Type B pancreatic cell (in vitro differentiated cells): ENCODE measurements at places on chromosomes 16 and 17.

- DNase-seq, result no peak
Measured at GRCh38 chr17:17833658-17834357, 3.0 kb downstream of the SREBF1 start.

DNA sequence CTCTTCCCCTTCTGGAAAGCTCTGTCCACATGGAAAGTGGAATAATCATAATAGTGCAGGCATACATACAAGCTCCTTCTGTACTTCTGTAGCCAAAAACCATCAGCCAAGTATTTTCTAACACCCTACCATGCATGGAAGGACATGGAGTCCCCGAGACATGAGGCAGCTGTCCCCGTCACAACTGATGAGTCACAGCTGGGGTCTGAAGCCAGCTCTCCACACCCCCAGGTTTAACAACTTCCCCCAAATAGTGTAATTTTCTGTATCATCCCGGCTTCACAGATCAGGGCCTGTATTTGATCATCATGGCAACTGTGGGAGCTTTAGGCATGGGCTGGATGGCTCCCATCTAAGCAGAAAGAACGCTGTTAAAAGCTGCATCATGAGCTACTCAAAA is 16.6 kb downstream of the C16orf96 start:
- no peak for DNase-seq

- DNase-seq, result no peak
Measured at GRCh38 chr17:44321246-44322120, 3.1 kb downstream of the SLC25A39 start.

- no peak for DNase-seq
Measured at GRCh38 chr16:81708266-81709015, 70.7 kb upstream of the PLCG2 start.

DNA sequence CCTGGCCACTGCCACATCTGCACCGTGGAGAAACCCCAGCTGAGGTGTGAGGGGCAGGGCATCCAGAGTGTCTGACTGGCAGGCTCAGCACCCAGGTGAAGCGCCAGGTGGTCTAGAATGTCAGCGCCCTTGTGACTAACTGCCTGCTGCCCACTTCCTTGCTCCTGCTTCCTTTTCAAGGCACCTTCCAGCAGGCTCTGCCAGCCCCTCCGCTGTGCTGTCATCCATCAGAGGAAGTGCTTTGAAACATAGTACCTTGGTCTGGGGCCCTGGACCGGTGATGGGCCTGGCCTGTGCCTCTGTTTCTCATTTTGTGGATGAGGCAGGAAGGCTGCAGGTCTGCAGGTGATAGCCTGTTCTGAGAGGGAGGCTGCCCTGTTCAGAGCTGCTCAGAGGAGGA is 5.5 kb downstream of the SPNS2 start:
- DNase-seq, result no peak

DNA sequence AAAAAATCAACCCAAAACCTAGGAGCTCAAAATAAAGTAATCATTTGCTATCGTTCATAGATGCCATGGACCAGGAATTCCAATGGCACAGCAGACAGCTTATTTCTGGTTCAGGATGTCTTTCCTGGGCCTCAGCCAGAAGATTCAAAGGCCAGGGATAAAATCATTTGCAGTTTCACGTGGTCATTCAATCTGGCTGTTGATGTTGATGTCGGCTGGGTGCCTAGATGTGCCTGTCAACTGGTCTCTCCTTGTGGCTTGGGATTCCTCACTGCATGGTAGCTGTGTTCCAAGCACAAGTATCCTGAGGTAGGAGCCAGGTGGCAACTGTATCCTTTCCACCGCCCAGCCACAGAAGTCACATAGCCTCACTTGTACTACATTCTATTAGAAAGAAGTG is 10.7 kb upstream of the EPX start:
- DNase-seq, result no peak

DNA sequence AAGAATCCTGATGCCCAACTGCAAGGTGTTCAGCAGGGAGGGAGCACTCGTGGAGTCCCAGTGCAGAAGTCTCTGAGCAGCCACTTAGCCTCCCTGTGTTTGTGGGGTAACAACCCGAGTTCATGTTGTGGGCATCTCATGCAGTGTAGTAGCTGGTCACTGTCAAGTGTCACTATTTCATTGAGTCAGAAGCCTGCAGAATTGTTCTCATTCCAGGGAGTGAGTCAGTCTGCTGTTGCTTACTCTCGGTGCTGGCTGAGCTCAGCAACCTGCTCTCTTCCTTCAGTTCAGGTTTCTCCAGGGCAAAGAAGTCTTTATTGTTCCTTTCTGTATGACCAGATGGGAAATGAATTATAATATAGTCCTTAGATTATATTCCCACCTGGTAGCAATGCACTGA is 24.1 kb downstream of the HMOX2 start:
- no peak for DNase-seq

GRCh38 chr17:16969931-16970906 is 1.7 kb downstream of the TNFRSF13B start:
- peak; percentile 47 for DNase-seq

DNA sequence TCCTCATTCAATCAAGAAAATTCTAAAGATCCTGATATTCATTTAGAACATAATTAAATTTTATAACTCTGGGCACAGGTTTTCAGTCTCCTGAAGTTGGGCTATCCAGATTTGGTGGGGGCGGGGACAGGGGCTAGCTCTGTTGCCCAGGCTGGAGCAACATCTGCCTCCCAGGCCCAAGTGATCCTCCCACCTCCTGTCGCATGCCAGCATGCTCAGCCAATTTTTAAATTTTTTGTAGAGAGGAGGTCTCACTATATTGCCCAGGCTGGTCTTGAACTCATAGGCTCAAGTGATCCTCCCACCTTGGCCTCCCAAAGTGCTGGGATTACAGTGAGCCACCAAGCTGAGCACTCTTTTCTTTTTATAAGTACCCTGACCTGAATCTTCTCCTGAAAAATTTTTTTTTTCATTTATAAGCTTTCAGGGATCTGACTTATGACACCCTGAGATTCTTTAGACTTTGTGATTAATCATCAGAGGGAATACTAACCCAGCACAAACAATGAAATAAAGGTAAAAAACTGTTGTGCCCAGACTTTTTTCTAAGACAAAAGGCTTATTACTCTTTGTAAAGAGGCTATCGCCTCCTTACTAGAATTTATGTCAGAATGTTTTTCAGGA is 62.6 kb downstream of the TUBD1 start:
- no peak for DNase-seq

- no peak for DNase-seq
Measured at GRCh38 chr16:578870-579405, 9.2 kb downstream of the PIGQ start.

DNA sequence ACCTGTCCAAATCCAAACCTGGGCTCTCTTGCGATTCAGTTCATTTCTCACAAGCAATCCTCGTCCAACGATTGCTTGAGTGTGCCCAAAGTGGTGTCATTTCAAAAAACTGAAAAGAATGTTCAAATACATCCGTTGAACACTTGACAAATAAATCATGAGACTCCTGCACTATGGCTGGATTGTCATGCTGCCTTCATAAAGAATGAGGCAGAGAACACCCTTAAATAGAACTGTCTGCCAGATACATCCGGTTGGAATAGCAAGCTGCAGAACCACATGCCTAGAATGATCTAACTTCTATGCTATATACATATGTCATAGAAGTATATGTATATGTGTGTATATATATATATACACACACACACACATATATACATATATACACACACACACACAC is 55.4 kb upstream of the HAPSTR1 start:
- DNase-seq, result no peak

GRCh38 chr16:48999044-48999443 is 282.6 kb downstream of the CBLN1 start:
- DNase-seq, result peak; percentile 42

GRCh38 chr16:22010902-22011301 is 3.0 kb downstream of the MOSMO start:
- no peak for DNase-seq

DNA sequence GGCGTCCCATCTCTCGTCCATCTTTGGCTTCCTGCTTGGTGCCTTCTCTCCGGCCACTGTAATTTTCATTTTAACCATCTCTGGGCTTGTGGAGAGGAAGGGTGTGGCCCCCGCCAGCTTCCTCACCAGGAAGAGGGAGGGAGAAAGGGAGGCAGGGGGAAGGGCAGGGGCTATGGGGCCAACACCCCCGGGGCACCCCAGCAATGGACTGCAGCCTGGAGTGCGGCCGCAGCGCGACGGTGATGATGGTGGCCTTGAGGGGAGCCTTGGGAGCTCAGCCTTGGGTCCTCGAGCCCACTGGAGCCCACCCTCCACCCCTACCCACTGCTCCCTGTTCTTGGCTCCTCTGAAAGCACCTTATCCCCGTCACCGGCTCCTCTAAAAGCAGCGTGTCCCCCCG is 9.5 kb downstream of the METRNL start:
- no peak for DNase-seq

DNA sequence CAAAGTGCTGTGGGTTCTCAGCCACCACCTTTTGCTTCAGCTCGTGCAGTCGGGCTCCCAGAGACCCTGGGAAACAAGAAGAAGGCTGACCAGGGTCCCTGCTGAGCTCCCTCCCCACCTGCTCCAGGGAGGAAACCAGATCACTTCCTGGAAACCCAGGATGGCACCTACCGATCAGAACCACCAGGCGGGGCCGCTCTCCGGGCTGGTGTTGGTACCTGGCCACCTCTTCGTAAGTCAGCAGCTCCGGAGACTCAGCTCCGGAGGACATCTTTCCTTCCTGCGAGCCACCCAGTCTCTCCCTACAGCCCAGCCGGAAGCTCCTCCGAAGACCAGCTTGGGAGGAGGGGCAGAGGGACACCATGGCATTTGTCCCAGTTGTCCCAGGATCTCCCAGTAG is 18.9 kb downstream of the MPP3 start:
- DNase-seq, result no peak
